ENCODE measurements at places on chromosomes 1 and 21.
A peak's percentile ranks its signal among the peaks of the same experiment; 100 is the strongest.

- DNase-seq = peak; percentile 95
These were observed 66.5 kb upstream of the PRKACB start for GRCh38 chr1:84077476-84078107.

GRCh38 chr21:31873696-31874599 lies 1.1 kb downstream of the HUNK start:
- peak; percentile 55 for DNase-seq

DNA sequence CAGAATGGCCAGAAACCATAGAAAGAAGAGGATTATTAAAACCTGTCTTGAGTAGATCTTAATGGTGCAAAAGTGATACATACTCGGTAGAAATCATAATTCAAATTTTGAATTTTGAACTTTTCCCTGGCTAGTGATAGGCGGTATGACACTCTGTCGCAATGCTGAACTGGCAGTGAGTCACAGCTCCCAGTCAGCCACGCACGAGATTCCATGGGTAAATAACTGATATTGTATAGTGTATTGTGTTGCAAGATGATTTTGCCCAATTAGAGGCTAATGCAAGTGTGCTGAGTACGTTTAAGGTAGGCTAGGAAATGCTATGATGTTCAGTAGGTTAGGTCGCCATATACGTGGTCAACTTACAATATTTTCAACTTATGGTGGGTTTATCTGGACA lies 207.0 kb downstream of the SIPA1L2 start:
- DNase-seq = no peak

DNA sequence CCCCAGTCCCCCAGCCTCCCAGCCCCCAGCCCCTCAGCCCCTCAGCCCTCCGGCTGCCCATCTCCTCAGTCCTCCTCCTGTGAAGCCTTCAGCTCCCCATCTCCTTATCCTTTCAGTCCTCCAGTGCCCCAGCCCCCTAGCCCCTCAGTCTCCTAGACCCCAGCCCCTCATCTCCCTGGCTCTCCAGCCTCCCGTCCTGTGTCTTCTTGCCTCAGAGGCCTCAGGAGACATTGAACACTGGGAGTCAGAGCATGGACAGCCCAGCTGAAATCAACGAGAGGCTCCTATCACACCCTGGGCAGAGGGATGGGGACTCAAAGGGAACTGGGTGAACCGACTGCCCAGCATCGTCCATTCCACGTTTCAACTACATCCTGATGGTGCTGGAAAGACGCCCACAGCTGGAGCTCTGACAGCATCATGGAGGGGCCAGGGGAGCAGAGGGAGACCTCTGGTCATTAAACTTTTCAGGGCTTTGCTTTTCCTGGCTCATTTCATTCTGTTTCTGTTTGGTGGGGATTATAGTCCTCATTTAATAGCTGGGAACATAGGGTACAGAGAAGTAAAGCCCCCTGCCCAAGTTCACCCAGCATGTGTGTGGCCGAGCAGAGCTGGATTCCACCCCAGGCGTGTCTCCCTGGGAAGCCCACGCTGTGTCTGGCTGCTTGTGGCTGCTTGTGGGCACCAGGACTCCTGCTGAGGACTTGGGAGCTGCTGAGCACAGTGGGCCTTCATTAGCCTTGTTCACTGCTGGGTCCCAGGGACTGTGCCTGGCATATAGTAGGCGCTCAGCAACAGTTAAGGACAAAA lies 396.7 kb downstream of the PTPRU start:
- DNase-seq = peak; percentile 45

- no peak for DNase-seq
These were observed 7.7 kb upstream of the HFM1 start for GRCh38 chr1:91412371-91412770.

DNA sequence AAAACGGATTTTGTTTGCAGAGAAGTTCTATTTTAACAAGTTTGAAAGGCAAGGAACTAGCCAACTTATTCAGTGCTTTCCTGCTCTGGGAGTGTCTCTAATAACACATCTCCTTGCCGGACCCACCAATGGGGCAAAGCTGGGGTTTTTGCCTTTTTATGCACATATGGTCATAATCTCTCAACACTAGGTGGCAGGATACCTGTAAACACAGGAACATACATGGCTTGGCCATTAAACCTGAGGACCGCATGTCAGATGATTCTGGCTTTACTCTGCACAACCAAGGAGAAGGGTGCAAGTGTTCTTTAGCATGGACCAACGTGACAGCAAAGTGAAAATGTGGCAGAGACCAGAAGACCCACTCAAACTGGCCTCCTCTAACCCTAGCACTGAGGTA lies 4.9 kb downstream of the TMEM9 start:
- peak; percentile 40 for DNase-seq

GRCh38 chr1:46687093-46687659 lies 15.5 kb downstream of the TEX38 start:
- DNase-seq = peak; percentile 49

GRCh38 chr1:167645140-167645541 lies 15.1 kb downstream of the RCSD1 start:
- DNase-seq = no peak

GRCh38 chr1:221753828-221754188 lies 11.9 kb upstream of the DUSP10 start:
- DNase-seq = no peak

DNA sequence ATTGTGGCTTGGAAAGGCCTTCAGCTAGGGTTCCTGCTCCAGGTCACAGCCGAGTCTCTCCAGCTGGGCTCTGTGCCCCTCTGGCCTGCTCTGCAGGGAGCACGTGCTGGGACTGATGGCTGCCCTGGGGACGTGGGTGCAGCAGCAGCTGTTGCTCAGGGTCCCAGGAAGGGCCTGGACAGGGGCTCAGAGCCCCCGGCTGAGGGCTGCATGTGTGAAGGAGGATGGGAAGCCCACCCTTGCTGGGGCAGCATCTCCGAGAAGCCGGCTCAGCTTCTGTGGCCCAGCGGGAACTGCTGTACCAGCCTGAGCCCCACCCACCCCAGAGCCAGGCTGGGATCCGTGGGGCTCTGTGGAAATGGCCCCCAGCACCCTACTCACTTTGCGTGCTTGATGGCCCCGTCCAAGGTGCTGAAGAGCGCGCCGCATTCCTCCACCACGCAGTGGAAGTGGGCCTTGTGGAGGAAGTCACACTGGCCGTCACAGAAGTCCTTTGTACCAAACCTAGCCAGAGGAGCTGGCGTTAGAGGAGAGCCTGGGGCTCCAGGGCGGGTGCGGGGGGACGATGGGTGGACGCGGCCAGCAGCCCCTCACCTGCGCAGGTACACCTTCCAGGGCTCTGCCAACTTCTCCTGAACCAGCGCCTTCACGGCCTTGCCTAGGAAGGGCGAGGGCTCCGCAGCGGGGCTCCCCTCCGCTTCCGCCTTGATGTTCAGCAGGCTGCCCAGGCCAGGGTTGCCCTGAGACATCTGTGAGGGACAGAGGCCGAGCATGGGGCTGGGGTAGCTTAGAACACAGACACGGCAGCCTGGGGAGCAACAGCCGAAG lies 147.5 kb downstream of the CASZ1 start:
- DNase-seq = no peak
